CD4-positive, alpha-beta T cell treated with Interleukin-2 at 100 ng/mL for 4 hours (primary cell): ENCODE measurements at places on chromosomes 11 and 22.

GRCh38 chr11:93444617-93445073 lies 98.5 kb downstream of the SMCO4 start:
- no peak for DNase-seq

- DNase-seq: no peak
Observed at GRCh38 chr22:30241576-30242371, 4.8 kb downstream of the LIF start.

DNA sequence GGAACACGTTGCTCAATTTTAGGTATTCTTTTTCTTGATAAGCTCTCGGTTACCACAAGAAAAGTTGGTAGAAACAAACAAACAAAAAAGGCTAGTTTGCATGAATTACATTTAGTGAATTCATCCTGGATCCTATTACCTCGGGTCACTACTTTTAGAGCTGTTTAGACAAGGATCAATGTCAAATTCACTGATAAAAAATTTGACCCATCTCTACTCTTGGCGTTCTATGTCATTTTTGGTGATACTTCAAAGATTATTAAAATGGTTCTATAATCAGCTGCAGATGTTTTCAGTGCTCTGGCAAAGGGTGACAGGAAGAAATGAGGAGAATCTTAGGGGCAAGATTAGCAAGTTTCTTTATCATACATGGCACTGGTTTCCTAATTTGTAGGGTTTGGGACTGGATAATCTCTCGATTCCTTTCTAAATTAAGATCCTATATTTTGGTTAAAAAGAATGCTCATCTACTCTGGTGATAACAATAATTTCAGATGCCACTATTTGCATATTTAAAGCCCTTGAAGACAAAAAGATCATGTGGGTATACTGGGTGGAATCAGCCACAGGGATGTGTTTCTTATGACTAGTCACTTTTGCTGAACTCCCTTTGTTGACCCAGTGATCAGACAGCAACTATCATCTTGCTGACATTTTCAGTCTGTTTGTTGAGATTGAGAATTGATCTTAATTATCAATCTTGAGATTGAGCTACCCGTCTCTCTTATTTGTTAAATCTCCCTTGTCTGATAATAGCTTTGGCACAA lies 442.9 kb downstream of the AASDHPPT start:
- DNase-seq: no peak

DNA sequence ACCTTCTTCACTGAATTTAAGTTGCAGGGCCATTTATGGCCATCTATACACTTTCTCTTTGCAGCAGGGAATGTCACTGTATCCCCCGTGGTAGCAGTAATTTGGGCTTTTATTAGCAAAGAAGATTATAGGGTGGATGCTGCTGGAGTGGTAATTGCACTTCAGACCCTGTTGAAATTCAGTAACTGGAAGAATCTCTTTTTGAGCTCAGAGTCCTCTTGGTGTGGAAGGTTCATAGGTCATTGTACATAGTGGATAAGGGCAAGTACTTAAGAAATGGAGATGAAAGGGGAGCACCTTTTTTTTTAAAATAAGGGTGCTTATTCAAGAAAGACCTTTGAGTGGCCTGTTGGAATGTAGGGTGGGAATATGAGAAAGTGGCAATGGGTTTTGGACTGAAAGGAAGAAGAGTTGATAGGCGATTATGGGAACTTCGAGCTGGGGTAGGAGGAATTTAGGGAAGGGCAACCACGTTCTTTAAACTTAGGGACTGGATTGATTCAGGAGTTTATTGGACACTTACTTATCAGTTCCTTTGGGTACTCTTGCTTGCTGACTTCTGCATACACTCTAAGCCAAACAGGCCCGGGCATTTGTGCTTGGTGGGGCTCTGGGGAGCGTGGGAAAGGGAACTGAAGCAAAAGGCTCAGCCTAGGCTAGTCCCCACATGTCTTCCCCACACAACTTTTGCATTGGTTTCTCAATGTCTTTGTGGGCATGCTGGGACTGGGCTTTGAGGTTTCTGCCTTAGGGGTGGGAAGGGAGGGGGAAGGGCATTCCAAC lies 26.5 kb downstream of the CTNND1 start:
- no peak for DNase-seq

- DNase-seq: no peak
Observed at GRCh38 chr11:34916843-34917770, 689 bp downstream of the PDHX start.

GRCh38 chr11:117862019-117862725 lies 14.3 kb downstream of the FXYD6 start:
- DNase-seq: no peak

- DNase-seq: no peak
Observed at GRCh38 chr11:83779876-83780275, 493.7 kb upstream of the CCDC90B start.

DNA sequence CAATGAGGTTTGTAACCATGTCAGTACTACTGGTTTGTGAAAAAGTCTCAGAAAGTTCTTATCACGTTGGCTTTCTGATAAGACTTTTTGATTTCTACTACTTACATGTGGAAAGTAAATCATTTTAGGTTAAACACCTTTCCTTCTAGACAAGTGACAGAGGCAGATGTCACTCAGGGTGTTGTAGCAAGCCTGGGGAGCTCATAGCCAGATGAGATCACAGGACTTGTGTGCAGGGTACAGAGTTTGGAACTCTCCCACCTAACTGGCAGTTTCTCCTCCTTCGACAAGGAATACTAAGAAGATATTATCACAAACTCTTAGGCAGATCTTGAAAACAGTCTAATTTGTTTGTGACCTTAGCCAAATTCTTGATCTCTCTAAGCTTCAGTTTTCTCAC lies 49.4 kb upstream of the PICALM start:
- DNase-seq: no peak

DNA sequence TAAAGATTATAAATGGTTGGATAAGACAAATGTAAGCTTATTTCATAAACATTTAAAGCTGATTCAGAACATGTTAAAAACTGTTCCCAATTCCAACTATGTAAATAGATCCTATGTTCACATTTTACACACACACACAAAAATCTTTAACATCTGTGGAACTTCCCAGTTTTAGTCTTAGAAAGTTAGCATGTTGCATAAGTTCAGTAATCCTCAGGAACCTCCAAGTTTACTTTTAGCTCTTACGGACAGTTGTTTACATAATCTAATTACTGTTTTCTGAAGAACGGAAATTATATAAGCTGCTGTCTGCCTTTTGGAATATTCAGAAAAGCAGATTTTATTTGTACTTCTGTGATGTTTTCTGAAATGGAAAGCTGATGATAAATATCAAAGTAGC lies 53.3 kb downstream of the PANX1 start:
- DNase-seq: no peak

GRCh38 chr11:10934293-10934860 lies 76.5 kb upstream of the ZBED5 start:
- DNase-seq: no peak

DNA sequence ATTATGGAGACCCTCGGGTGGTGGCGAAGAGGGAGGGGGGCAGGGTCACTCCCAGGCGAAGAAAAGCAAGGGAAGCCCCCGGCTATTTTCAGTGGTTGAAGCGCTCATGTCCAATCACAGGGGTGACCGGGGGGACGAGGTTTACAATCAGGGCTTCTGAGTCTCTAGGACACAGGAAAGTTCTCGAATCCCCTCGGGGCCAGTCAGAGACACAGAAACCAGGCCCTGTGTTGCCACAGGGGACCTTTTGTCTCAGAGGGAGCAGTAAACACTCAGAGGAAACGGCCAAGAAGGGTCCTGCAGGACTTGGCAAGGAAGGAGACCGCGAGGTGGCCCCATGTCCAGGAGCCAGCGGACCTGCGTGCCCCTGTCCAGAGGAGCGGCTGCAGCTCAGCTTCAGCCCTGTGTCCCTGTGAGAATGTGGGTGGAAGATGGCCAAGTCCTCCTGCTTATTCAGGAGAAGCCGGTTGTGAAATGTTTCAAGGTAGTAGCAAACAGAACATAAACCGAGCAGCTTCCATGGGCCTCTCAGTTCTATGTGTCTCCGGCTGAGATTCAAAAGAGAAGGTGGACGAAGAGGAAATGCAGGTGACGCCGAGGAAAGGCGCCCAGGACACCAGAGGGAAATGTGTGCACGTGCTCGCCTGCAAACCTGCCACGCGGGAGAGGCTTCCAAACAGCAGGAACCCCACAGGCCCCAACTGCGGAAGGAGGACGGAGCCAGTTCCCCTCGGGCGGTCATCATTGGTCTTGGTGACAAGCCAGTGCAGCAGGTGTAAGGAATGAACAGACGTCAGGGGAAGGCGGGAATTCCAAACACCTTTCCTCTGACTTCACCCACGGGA lies 357.6 kb downstream of the BRD1 start:
- no peak for DNase-seq

- DNase-seq: peak; percentile 5
Observed at GRCh38 chr22:17917490-17917983, 106.8 kb downstream of the MICAL3 start.

- DNase-seq: no peak
Observed at GRCh38 chr11:68666849-68667248, 17.5 kb upstream of the GAL start.

- DNase-seq: no peak
Observed at GRCh38 chr11:105670811-105671210, 60.9 kb downstream of the GRIA4 start.

DNA sequence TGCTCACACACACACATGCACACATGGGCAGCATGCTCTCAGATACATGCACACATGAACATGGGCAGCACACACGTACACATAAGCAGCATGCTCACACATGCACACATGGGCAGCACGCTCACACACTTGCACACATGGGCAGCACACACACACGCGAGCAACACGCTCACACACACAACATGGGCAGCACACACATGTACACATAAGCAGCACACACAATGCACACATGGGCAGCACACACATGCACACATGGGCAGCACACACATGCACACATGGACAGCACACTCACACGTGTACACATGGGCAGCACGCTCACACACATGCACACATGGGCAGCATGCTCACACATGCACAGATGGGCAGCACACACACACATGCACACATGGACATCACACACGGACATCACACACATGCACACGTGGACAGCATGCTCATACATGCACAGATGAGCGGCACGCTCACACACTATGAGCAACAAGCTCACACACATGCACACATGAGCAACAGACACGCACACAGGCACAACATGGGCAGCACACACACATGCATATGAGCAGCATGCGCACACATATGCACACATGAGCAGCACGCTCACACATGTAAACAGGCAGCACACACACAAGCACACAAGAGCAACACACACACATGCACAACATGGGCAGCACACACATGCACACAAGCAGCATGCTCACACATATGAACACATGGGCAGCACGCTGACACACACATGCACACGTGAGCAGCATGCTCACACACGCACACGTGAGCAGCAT lies 43.0 kb downstream of the RTN4R start:
- DNase-seq: no peak

GRCh38 chr11:93059117-93059957 lies 89.9 kb downstream of the MTNR1B start:
- DNase-seq: no peak

DNA sequence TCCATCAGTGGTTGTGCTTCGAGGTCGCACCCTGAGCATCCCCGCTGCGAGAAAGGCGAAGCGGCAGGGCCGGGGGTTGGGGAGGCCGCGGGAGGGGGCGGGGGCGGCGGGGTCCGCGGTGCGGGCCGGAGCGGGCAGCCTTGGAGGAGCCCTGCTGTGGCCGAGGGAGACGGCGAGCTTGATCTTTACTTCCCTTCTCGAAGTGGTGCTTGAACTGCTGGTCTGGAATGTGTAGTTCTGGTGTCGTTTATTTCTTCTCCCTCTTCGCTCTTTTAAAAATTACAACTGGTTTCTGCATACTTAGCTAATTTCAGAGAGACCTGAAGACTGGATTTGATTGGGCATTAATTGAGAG lies 1.1 kb downstream of the APLP2 start:
- no peak for DNase-seq

- DNase-seq: no peak
Observed at GRCh38 chr11:130909650-130910049, 6.6 kb downstream of the SNX19 start.

DNA sequence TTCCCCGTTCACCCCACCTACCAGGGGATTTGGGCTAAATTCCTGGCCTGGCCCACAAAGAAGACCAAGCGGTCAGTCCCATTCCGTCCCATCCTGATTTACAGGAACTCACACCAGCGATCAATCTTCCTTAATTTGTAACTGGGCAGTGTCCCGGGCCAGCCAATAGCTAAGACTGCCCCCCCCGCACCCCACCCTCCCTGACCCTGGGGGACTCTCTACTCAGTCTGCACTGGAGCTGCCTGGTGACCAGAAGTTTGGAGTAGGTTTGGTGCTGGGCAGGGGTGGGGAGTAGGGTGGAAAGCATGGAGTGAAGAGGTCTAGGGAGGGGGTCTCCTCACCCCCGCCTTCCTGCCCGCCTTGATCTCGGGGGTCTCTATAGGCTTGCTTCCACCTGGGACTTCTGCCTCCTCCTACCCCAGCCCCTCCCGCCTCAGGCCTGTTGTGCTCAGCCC lies at the start of gene SERPING1:
TSS of gene SERPING1 (plus strand) at position 225 of the 455 bp plus-strand sequence. CDS start 586 bp downstream, outside the sequence.
- DNase-seq: no peak

- no peak for DNase-seq
Observed at GRCh38 chr11:75264356-75264755, 23.8 kb downstream of the TPBGL start.

DNA sequence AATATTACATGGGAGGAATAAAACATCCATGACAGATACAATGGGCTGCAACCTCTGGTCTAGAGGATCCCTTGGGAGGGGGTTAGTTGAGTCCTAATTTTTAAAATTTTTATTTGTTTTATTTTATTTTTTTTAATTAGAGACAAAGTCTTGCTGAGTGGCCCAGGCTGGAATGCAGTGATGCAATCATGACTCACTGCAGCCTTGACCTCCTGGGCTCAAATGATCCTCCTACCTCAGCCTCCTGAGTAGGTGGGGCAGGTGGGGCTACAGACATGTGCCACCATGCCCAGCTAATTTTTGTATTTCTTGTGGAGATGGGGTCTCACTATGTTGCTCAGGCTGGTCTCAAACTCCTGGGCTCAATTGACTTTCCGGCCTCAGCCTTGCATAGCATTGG lies 43.1 kb downstream of the FDX1 start:
- DNase-seq: no peak

- DNase-seq: peak; percentile 69
Observed at GRCh38 chr11:130431331-130431773, 2.9 kb upstream of the ADAMTS8 start.

GRCh38 chr22:25086902-25087282 lies 112.8 kb upstream of the CRYBB3 start:
- DNase-seq: no peak

DNA sequence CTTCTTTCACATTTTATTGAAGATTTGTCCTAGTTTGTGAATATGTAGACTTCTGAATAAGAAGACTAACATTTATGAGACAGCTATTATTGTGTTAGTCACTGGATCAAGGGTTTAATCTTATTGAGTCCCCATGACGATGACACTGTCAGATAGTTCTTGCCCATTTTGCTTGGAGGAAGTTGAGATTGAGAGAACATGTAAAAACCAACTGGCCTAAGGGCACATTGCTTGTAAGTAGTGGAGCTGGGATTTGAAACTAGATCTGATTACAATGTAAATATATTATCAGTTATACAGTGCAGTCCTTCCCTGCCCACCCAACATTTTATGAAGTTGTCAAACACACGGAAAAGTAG lies 134.7 kb downstream of the HIPK3 start:
- DNase-seq: no peak

- no peak for DNase-seq
Observed at GRCh38 chr11:36230779-36231699, 58.2 kb downstream of the COMMD9 start.
